Frontal cortex (tissue), 4 donors: ENCODE measurements at places on chromosomes 1 and 21. TPM values are rescaled to one million over a fixed set of nuclear protein-coding genes. Genes with fewer than 3 reads are reported as not detected.

Gene LMX1A
- total RNA-seq = not detected

- DNase-seq = peak; percentile 32
These were observed 20.0 kb downstream of the SERTAD4 start for GRCh38 chr1:210252621-210253051.

Gene FMN2
- total RNA-seq = 60.7 TPM

GRCh38 chr21:46098303-46099141 lies 610 bp downstream of the COL6A2 start:
- DNase-seq = no peak

GRCh38 chr1:1462318-1462966 lies 9.1 kb upstream of the ATAD3B start:
- no peak for DNase-seq

- DNase-seq = no peak
These were observed 213.1 kb downstream of the RERE start for GRCh38 chr1:8604041-8604945.

- DNase-seq = no peak
These were observed 171.5 kb upstream of the PALMD start for GRCh38 chr1:99474350-99474893.

- peak; percentile 74 for DNase-seq
These were observed 56.2 kb upstream of the RASAL2 start for GRCh38 chr1:178037510-178038253.

DNA sequence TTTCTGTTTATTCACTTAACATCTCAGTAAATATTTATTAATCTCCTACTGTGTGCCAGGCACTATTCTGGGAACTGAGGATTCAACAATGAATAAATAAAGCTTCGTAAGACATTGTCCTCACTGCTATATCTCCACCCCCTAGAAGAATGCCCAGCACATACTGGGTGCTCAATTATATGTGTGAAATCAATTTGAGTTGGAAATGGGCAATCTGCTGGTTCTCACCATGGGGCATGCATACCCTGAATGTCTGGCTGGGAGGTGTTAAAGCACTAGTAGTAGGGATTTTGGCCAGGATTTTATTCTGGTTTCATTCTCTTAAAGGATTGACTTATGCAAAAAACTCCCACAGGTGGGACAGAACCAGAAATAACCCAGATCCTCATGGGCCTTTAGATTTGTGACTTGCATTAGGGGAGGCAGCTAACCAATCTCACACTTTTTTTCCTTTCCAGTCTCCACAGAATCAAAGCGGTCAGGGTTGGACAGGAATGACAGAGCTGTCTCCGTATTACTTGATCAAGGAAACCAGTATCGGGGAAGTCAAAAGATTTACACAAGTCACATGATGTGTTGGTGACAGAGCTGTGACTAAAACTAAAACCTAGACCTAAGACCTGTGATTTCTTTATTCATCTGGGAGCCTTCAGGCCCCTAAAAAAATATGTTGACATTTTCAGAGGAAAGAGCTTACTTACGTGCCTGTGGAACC lies 12.8 kb downstream of the GFI1 start:
- DNase-seq = no peak

Gene CYB561D1
- total RNA-seq = 4.9 TPM

DNA sequence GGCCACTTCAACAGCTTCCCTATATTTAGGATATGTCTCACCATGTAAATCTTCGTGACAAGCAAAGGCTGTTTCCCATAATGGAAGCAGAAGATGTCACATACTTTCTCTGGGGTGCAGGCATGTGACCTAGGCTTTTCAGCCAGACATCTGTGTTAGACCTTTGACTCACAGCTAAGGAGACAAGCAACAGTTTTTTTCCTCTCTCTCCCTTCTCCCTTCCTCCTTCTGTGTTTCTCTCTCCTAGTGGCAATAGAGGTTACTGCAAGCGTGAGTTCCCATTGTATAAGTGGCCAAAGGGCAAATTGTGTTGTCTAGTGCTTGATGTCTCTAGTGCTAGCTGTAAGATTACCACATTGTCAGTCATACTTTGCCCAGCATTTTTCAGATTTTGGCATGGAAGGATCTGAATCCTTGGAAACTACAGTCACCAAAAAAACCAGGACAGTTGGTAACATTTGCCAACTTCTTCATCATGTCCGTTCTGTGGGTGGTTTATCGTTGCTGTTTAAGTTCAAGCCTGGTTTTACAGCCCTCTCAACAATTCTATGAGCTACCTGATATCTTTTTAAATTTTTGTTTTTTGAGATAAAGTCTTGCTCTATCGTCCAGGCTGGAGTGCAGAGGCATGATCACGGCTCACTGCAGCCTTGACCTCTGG lies 44.4 kb upstream of the RABGAP1L start:
- peak; percentile 4 for DNase-seq

DNA sequence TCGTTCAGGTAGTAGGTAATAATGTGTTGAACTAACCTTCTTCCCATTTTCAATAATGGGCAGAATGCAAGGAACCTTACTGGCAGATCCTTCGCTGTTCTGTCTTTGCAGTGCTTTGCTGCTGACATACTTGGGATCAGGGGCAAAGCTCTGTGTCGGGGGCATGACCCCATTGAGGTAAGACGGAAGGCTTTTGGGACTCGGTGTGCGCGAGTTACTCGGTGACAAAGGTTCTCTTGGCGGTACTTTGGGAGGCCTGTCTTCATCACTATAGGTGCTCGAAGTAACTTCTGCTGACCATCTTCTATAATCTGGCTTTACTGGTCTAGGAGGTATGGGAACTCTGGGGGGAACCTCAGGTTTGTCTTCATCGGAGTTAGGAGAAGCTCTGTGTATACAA lies 12.7 kb downstream of the ERRFI1 start:
- no peak for DNase-seq

- DNase-seq = no peak
These were observed 32.3 kb downstream of the PTPRC start for GRCh38 chr1:198671136-198671535.

Gene PLPPR5
- 70.9 TPM for total RNA-seq

Gene LCE6A
- not detected for total RNA-seq

GRCh38 chr1:37602750-37603694 lies 7.3 kb upstream of the GNL2 start:
- peak; percentile 47 for DNase-seq

DNA sequence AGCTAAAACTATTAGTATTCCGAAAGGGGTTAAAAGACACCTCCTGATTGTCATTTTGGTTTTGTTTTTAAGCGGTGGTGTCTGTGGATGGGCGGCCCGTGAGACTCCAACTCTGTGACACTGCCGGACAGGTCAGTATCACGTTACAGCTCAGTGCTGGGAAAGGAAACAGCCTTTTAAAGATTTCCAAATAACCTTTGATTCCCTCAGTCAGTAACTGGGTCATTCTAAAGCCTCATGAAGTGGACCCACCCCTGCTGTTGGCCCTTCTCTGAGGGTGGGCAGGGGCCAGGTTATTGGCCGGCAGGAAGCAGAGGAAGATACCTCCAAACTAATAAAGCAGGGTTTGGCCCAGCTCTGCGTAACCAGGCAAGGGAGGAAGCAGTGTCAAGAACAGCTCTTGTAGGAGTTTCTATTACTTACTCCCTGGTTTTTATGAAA lies 2.3 kb downstream of the RHOU start:
- no peak for DNase-seq

DNA sequence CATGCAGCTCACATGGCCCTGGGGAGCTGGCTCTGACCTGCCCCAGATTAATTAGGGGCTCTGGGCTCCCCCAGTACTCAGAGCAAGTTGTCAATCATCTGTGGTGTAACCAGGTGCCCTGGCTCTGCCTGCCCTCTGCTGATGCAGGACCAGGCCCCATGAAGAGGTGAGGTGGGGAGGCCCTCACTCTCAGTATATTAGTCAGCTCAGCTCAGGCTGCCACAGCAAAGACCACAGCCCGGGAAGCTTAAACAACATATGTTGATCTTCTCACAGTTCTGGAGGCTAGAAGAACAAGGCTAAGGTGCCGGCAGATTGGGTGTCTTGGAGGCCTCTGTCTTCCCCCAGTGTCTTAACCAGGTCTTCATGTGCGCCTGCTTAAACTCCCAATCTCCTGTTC lies 66.5 kb downstream of the FCRL5 start:
- no peak for DNase-seq

- no peak for DNase-seq
These were observed 104.2 kb upstream of the PROX1 start for GRCh38 chr1:213883618-213884017.

DNA sequence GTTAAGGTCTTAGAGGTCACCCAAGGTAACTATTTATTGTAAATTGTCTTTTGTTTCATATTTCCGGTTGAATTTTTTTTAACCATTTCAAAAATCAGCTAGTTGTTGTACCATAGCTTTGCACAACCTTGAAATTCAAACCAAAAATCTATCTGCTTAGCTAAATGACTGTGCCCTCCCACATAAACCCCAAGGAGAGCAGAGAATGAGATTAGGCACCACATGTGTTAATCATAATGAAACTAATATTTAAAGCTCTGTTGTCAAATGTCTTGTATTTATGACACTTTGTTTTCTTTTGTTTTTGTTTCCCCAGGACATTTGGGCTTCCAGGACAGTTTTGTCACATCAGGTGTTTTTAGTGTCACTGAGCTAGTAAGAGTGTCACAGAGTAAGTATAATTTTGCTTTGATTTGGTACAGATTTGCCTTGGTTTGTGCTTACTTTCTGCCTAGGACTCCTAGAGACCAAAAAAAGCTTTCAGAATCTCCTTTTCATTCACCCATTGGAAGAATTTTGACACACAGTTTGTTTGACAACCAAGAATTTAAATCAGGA lies 249.9 kb downstream of the NFIA start:
- no peak for DNase-seq

Gene KIRREL1
- total RNA-seq = 13.5 TPM

Gene RRP15
- 21.6 TPM for total RNA-seq

DNA sequence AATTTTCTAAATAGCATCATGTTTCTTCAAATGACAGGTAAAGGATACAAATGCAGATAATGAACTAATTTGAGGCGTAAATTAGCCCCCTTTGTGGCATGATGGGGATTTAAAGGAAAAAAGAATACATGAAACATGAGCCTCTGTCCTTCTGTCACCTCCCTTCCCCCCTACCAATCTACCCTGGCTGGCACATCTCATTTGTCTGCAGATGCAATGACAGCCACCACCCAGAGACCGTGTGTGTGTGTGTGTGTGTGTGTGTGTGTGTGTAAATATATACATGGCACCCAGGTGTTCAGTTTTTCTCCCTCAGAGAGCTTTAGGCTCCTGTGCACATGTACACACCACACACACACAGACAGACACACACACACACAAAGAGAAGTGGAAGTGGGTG lies 451.1 kb downstream of the RWDD3 start:
- DNase-seq = no peak

Gene CDC14A
- total RNA-seq = 2.9 TPM

Gene SAMSN1
- 3.3 TPM for total RNA-seq

Gene TSPAN1
- total RNA-seq = 0.82 TPM

GRCh38 chr1:153769221-153769620 lies 6.0 kb upstream of the SLC27A3 start:
- no peak for DNase-seq

- no peak for DNase-seq
These were observed 168.8 kb upstream of the B3GALT2 start for GRCh38 chr1:193355178-193355577.

Gene FALEC
- 0.41 TPM for total RNA-seq

- no peak for DNase-seq
These were observed 53.3 kb upstream of the QSOX1 start for GRCh38 chr1:180101411-180101810.

DNA sequence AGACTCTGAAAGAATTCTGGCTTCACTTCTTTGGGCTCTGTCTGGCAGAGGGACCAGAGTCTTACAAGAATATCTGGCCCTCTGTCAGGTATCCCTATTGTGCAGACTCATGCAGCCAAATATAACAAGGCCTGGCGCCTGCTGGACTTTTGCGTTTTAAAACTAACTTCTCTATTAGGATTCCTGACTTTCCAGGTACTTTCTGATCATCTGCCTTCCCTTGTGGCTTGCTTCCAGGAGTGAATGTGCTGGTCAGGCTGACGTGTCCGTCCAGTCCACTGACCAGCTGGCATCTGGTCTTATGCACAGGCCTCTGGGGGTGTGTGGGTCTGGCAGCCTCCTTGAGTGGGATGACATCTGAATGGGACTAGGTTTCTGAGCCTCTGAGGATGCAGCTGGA lies 8.6 kb upstream of the RAB29 start:
- DNase-seq = no peak

GRCh38 chr1:199221371-199222150 lies 582.7 kb downstream of the PTPRC start:
- DNase-seq = no peak

- no peak for DNase-seq
These were observed 127.9 kb downstream of the CSMD2 start for GRCh38 chr1:34037109-34037508.

- DNase-seq = no peak
These were observed 134.7 kb downstream of the PTPRC start for GRCh38 chr1:198773523-198773922.

DNA sequence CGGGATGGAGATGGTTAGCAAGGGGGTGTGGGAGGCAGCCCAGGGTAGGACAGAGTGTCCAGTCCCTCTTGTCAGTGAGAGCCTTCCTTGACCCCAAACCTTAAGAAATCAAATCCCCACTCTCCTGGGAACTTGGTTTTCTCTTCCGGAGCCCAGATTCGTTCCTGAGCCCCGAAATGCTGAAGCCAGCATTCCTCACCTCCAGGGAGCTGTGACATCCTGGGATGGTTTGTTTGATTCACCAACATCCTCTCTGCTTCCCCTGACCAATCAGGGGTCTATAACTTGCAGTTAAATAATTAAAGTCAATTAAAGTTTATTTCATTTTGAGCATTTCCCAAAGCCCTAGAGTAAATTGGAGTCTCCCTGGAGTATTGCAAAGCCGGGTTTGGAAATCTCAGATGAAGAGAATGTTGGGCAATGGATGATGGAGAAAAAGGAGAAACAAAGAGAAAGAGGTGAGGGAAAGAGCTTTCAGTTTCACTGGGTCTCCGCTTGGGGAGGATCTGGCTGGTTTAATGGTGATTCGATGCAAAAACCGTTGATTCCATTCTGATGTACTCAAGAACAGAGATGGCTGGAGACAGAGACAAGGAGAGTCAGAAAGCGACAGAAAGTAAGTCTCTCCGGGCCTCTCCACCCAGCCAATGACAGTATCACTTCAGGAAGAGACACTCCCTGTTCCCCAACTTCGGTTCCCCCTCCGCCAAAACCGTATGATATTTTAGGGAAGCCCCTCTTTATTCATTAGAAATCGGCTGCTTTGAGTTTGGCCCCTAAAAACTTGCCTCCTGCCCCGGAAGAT lies 12.8 kb upstream of the ALX3 start:
- DNase-seq = no peak

DNA sequence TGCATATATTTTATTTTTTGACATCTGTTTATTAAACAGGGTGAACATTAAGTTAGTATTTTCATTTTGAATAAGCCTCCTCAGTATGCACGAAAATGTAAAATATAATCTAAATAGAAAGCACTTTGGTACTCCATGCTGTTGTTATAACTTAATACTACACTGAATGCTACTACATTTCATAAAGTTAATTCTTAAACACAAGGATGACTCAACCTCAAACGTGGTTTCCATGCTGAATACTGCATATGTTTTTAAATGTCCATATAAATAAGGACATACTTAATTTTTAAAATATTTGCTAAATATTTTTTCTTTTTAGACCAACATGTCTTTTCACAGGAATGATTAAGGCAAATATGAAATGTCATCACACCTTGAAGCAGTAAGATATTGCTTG lies 83.9 kb downstream of the USP24 start:
- no peak for DNase-seq

Gene RNU1-2
- total RNA-seq = under 0.01 TPM

Gene MRPL55
- 33.4 TPM for total RNA-seq
